ENCODE measurements at places on chromosomes 1 and 21.

DNA sequence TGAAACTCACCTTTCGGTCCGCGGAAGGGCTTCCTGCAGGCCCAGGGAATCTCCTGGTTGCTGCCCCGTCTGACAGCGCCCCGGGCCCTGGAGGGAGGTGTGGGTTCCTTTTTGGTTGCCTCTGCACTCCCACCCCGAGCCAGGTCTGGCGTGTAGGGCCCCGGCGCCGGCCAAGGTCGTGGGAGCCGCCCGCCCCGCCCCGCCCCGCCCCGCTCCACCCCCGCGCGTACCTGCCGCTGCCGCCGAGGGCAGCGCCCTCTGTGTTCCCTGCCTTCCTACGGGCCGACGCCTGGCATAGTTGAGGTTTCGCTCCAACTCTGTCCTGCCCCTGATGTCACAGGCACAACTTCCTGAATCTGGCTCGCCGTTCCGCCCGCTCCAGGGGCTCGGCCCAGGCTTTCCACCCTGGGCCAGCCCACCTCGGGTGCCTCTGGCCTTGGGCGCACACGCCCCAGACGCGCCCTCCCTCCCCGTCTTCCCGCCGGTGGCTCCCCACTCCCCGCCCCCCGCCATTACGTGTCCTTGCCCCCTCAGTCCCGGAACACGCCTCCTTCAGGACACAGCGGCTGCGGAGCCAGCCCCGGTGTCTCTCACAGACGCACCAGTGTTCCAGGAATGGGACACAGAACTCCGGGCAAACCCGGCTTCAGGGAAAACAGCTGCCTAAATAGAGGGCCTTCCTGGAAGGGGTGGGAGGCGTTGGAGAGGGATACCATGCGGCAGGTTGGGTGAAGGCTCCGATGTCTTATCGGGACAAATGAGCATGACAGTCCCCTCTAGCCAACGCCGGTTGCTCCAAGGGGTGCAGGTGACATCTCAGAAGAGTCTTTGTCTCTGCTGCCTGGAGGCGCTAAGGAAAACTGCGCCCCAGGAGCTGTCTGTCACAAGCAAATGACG is at the start of gene KIAA0040:
Gene KIAA0040 (minus strand): TSS at position 147 of the 897 bp plus-strand sequence. CDS start 31,763 bp downstream, outside the sequence.
- peak; percentile 84 for DNase-seq

DNA sequence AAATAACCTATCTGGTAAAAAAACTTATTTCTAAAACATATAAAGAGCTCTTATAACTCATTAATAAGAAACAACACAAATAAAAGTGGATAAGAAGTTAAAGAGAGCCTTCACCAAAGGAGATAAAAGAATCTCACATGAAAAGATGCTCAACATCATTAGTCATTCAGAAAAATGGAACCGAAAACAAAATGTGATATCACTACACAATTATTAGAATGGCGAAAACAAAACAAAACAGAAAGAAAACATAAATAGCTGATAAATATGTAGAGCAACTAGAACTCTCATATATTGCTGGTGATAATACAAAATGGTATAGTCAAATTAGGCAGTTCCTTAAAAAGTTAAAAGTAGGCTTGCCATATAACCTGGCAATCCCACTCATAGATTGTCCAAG is 1109.3 kb downstream of the PLA2G4A start:
- DNase-seq, result no peak

DNA sequence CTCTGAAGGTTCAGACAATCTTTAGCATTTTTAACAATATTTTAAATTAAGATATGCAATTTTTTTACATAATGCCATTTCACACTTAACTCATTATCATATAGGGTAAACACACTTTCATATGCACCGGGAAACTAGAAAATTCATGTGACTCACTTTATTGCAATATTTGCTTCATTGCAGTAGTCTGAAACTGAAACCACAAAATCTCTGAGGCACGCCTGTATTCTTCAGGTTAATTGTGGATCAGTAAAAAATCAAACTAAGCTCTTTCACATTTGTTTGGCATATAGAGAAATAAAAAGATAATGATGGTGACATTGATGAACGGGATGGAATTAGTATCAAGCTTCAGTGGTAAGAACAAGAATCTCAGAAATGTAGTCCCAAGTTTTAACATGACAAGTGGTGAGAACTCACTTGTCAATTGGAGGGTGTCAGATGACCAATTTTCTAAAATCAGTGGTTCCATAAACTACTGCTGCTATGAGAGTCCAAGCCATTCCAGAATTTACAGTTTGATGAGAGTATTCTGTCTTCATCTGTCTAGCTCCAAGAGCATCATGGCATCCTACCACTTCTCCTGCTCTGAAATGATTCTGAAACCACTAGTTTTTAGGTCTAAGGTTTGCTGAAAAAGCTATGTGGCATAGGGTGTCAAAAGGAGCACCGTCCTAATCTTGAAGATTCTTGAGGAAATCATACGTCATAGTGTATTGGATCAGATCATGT is 281.0 kb downstream of the PTPRC start:
- no peak for DNase-seq

DNA sequence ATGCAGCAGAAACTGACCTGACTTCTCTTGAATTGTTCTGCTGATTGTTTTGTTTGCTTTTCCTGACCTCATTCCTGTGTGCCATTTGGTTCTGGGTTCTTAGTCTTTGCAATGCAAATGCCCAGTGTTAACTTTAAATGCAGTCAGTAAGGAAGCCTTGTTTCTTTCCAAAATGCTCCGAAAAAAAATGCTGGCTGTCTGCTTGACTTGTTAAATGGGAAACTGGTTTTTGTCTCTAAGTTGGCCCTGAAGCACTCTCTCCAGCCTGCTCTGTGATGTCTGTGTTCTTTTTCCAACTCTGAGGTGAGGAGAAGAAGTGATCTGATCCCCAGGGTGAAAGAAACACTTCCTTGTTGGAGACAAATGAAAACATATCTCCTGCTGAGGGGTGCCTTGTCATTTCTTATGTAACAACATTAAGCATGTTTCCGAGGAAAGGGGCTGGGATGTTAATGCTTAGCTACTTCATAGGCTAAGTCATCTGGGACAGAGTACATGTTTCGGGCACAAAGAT is 256.3 kb upstream of the ADGRL4 start:
- peak; percentile 8 for DNase-seq

DNA sequence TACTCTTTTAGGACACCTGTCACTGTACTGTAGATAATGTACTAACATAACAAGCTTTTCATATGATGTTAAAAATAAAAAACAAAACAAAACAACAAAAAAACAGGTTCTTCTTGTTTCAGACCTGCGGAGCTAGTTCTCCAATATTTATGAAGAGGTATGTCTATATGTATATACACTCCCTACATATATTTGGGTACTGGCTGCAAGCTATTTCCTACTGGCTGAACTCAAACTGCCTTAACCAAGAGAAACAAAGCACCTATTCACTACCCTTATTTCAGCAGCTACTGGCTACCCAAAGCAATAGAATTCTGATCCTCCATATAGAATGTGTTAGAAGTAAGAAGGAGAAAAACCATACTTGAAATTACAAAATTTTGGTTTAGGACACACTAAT is 73.5 kb downstream of the ABL2 start:
- DNase-seq, result no peak

- DNase-seq, result no peak
Observed at GRCh38 chr1:90969241-90969640, 52.6 kb downstream of the ZNF644 start.

DNA sequence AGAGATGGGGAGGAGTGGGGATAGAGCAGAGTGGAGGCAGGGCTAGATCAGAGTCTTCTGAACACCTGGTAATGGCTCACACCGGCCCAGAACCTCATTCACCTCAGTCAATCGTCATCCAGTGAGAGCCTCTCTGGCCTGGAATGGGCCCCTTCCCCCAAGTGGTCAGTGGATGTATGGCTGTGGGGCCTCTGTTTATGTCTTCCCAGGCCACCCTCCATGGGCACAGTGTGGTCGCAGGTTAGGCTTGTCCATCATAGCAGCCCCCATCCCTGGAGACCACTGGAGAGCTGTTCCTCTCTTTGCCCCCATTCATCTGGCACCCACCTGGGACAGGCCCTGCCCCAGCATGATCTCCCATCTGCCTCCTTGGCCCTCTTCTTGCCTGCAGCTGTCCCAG is 29.6 kb upstream of the TENT5C start:
- no peak for DNase-seq

GRCh38 chr1:151520359-151520758 is 9.2 kb downstream of the CGN start:
- DNase-seq, result no peak

GRCh38 chr1:77557053-77557452 is 125.4 kb downstream of the ZZZ3 start:
- no peak for DNase-seq

DNA sequence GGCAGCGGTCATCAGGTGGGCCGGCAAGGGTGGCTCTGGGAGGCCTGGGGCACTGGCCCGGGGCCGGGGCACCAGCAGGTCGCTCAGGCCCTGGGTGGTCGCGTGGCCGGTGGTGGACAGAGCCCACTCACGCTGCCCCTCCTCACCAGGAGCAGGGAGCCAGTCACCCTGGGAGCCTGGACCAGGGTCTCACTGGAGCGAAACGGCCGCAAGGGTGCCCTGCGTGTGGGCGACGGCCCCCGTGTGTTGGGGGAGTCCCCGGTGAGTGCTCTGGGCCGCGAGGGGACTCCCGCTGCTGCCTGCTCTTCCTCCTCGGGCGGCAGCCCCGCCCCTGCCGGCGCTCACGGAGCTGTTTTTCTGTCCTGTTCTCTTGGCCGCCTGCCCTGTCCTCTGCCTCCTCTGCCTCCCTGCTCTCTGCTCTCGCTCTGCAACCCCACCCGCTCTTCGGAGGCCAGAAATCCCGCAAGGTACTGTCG is 23.5 kb downstream of the RNF223 start:
- no peak for DNase-seq

- no peak for DNase-seq
Observed at GRCh38 chr21:39029900-39030884, 153.1 kb downstream of the PSMG1 start.

GRCh38 chr1:153832293-153832692 is 57.1 kb downstream of the SLC27A3 start:
- no peak for DNase-seq

- peak; percentile 79 for DNase-seq
Observed at GRCh38 chr1:92698932-92699331, 86.0 kb downstream of the EVI5 start.
